Left ventricle myocardium inferior (tissue), 1 donor: ENCODE measurements at places on chromosomes 11 and 22. TPM values are rescaled to one million over a fixed set of nuclear protein-coding genes. Genes with fewer than 3 reads are reported as not detected.
A peak's percentile ranks its signal among the peaks of the same experiment; 100 is the strongest.

KDELR3 gene
- total RNA-seq, result 6.0 TPM

DNA sequence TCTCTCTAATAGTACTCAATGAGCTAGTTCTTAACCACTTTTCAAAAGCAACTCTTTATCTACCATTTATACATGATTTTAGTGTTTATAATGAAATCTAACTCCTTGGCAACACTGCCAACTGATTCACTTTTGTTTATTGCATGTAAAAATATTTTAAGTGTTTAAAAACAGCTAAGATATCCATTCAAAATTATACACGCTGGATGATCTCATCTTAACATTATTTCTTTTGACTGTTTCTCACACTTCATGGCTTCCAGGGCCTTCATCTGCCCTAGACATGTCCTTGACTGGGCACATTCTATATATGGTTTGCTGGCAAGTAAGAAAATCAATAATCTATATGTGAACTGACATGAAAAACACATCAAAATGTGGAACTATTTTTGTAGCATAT, 414.6 kb upstream of the LUZP2 start:
- H3K36me3 ChIP-seq, result no peaks in the 10 kb centered on the region
- no peaks in the 10 kb centered on the region for H3K4me1 ChIP-seq
- H3K27ac ChIP-seq, result no peak overlapping the region
- H3K27me3 ChIP-seq, result no peaks in the 10 kb centered on the region

- no peak for DNase-seq
- H3K27ac ChIP-seq, result no peak overlapping the region
- peaks cover 43% of the 10 kb centered on the region for H3K27me3 ChIP-seq
- H3K4me1 ChIP-seq, result no peaks in the 10 kb centered on the region
- H3K36me3 ChIP-seq, result no peaks in the 10 kb centered on the region
Observed at GRCh38 chr11:65953471-65953870, 8.1 kb upstream of the SART1 start.

GRCh38 chr22:34592123-34592740, 473.7 kb upstream of the ISX start:
- no peak overlapping the region for H3K27ac ChIP-seq
- H3K27me3 ChIP-seq, result peaks cover 43% of the 10 kb centered on the region
- H3K36me3 ChIP-seq, result no peaks in the 10 kb centered on the region
- H3K4me1 ChIP-seq, result no peaks in the 10 kb centered on the region
- DNase-seq, result no peak

DNA sequence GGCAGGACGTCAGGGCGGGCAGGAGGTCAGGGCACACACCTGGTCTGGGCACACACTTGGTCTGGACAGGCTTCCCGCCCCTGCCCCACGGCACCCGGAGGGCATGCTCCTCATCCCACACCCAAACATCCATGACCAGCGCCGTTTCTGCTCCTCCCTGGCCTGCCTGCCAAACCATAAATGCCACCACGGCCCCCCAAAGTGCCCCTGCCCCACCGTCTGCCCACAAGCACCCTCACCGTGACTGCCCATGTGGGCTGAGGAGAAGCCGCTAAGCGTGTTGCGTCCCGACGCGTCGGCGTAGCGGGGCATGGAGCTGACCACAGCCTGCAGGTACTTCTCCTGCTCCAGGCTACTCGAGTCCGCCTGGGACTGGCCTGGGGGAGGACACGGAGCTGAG, 15.8 kb downstream of the SBF1 start:
- no peak for DNase-seq
- H3K36me3 ChIP-seq, result peaks cover 100% of the 10 kb centered on the region
- no peaks in the 10 kb centered on the region for H3K27me3 ChIP-seq
- no peak overlapping the region for H3K4me3 ChIP-seq
- no peaks in the 10 kb centered on the region for H3K4me1 ChIP-seq
- H3K27ac ChIP-seq, result no peak overlapping the region

DNA sequence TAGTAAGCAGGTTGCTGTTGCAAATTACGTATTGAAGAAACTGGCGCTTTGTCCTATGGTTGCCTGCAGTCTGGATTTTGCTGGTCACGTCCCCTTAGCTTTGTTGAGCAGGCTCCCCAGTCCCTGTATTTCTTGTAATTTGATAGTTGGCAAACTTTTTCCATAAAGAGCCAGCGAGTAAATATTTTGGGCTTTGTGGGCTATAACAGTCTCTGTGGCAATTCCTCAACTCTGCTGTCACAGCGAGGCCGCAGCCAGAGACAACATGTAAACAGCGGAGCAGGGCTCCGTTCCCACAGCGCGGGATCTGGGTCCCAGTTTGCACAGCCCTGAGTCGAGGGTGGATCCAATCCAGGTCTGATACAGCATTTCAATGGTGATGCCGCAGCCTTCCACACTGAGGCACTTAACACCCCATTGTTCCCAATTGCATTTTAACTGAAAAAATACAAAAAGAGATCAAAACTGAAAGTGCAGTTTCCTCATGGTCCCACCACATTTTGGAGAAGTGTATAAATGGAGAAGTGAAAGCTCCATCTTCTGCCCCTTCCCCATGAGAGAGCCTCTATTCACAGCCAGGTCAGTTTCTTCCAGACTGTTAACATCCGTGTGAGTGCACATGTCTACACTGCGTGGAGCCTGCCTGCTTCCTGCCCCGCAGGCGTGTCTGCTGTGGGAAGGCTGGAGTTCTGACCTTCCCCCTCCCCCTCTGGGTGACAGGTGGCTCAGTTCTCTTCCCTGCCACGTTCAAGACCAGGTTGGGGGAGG, 89.1 kb downstream of the RPS6KA4 start:
- H3K4me3 ChIP-seq, result peak overlapping the region; percentile 57
- no peaks in the 10 kb centered on the region for H3K36me3 ChIP-seq
- H3K27me3 ChIP-seq, result peaks cover 62% of the 10 kb centered on the region
- DNase-seq, result peak; percentile 22

DNA sequence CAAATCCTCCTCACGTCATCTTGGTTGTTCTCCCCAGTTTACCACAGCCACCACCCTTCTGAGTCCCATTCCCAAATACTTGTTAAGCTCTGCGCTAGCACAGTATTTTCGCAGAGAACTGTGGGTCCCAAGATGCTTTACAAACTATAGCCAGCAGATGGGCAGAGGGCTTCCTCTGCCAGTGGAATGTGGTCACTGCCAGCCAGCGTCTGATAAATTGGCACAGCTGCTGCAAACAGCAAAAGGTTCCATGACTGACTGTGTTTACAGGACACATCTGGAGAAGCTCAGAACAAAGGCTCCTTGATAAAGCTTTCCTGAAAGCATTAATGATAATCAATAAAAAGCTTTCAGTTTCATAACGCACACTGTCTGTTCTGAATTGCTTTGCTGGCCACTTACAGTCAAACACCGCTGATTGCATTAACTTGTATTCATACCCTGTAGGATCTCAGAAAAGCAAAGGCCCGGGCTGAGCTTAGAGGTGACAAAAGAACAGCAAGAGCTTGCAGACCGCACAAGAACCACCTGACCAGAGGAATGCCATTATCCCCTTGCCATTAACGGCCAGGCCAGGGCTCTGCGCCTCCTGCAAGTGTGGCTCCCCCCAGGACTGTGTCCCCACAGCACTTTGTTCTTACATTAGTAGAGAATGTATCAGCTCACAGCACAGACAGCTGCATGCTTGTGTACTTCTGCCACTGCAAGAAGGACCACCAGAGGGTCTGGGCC, 120.6 kb downstream of the MICAL3 start:
- H3K4me3 ChIP-seq, result no peak overlapping the region
- H3K36me3 ChIP-seq, result peaks cover 57% of the 10 kb centered on the region
- peak; percentile 40 for DNase-seq
- H3K4me1 ChIP-seq, result peaks cover 68% of the 10 kb centered on the region
- no peaks in the 10 kb centered on the region for H3K27me3 ChIP-seq
- peak overlapping the region; percentile 95 for H3K27ac ChIP-seq

XKR3 gene
- not detected for total RNA-seq

MIAT gene
- total RNA-seq, result 0.66 TPM

GRCh38 chr11:36868380-36868779, 270.3 kb upstream of the RAG2 start:
- no peak for DNase-seq
- no peak overlapping the region for H3K4me3 ChIP-seq
- H3K36me3 ChIP-seq, result no peaks in the 10 kb centered on the region
- H3K27ac ChIP-seq, result no peak overlapping the region

GRCh38 chr11:64810891-64811272, 531 bp upstream of the MEN1 start:
- H3K27me3 ChIP-seq, result no peaks in the 10 kb centered on the region
- peaks cover 13% of the 10 kb centered on the region for H3K4me1 ChIP-seq
- H3K4me3 ChIP-seq, result peak overlapping the region; percentile 88
- peaks cover 14% of the 10 kb centered on the region for H3K36me3 ChIP-seq
- peak overlapping the region; percentile 76 for H3K27ac ChIP-seq
- DNase-seq, result no peak

GAS2 gene
- total RNA-seq, result 15.9 TPM

DNA sequence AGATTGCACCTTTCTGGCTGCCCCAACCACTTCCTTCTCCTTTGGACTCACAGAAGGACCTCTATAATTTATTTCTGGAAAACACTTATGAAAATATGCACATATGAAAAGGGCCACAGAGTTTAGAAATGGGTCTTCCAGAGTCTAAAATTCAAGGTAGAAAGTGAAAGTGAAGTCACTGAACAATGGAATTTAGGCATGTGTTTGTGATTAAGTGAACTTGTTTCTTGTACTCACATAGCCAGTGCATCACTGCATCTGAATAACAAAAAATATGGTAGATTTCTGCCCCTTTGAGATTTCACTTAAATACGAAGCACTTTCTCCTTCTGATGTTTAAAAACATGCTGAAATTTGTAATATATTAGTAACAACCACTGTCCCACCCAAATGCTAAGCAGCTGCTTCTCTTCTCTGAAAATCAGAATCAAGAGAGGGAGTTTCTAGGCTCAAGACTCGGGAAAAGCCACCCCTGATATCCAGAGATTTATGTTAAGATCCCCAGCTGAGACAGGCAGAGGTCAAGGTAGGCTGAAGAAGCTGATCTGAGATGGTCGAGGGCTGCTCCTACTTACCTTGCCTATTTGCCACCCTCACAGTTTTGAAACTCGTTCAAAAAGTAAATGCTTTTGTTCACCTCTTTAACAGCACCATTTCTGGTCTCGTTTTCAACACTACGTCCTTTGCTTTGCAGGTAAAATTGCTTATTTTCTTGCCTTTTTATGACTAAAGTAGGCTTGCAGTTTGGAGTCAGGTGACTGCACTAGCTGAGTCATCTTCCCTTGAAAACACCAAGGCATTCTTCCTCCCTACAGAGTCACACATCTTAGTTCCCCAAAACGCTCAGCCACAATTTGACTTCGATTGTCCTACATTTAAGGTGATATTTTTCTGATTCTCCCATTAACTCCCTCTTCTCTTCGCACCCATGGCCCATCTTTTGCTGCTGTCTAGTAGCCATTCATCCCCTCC, at the start of gene XKR3:
Gene XKR3, minus strand, starts transcription at position 696 of the 972 bp plus-strand sequence. CDS start 17,338 bp downstream, outside the sequence.
- H3K27ac ChIP-seq, result no peak within 1 kb of the TSS
- DNase-seq, result no peak
- no peaks in the 10 kb centered on the region for H3K36me3 ChIP-seq
- H3K4me3 ChIP-seq, result peak within 1 kb of the TSS; percentile 10
- H3K4me1 ChIP-seq, result no peaks in the 10 kb centered on the region

NLRP14 gene
- not detected for total RNA-seq

DNA sequence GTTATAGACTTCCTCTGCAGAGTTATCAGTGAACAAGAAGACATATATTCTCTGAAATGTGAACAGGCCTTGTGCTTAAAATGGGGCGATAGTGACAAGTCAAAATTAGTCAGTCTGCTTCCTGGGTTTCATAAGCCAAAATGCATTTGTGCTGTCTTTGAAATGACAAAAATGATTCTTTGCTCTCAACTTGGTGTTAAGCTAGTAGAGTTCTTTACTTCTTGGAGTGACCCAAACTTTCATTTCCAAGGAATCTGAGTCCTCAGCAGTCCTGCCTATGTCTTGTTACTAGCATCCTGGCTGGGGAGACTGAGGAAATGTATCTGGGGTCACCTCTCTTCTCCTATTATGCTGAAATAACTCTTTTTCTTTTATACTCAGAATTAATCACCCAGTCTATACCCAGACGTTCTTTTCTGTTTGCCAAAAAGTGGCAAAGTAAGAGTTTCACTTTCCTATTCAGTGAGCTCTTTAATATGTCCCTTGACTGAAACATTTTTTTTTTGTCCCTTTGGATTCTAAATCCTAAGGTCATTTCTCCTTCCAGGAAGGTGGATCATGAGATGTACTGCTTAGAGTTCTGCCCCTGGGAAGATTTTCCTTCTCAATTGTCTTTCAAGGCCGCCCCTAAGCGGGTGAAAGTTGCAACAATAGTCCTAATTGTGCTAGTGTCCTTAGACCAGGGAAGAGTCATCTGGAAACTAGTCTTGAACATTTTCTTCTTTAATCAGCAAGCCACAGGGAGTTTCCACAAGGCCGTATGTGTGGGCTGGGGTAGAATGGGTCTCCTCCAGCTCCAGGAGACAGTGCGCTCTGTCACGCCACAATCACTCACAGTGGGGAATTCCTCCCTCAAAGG, 53.0 kb upstream of the RDX start:
- peaks cover 5% of the 10 kb centered on the region for H3K4me1 ChIP-seq

OR4D5 gene
- total RNA-seq, result not detected

GRCh38 chr11:86118253-86118652, 49.4 kb upstream of the PICALM start:
- no peak for DNase-seq
- H3K4me3 ChIP-seq, result no peak overlapping the region
- H3K27ac ChIP-seq, result no peak overlapping the region

AIFM3 gene
- total RNA-seq, result 0.47 TPM

GRCh38 chr11:120571476-120571875, 59.9 kb downstream of the GRIK4 start:
- H3K4me1 ChIP-seq, result no peaks in the 10 kb centered on the region
- H3K27me3 ChIP-seq, result peaks cover 31% of the 10 kb centered on the region
- no peak overlapping the region for H3K4me3 ChIP-seq
- no peaks in the 10 kb centered on the region for H3K36me3 ChIP-seq
- DNase-seq, result no peak

DNA sequence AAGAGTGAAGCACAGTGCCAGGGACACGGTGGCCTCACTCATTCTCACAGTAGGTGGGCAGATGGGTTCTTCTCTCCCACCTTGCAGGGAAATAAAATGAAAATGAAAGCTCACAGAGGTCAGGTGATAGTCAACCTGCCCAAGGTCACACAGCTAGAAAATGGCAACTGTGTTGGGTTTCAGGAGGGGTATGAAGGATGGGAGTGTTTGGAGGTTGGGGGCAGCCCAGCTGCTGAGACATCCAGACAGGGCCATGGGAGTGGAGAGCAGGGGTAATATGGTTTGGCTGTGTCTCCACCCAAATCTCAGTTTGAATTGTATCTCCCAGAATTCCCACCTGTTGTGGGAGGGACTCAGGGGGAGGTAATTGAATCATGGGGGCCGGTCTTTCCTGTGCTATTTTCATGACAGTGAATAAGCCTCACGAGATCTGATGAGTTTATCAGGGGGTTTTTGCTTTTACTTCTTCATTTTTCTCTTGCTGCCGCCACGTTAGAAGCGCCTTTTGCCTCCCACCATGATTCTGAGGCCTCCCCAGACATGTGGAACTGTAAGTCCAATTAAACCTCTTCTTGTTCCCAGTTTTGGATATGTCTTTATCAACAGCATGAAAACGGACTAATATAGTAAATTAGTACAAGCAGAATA, 247.0 kb downstream of the TENM4 start:
- H3K4me1 ChIP-seq, result no peaks in the 10 kb centered on the region
- no peaks in the 10 kb centered on the region for H3K27me3 ChIP-seq
- H3K27ac ChIP-seq, result no peak overlapping the region
- no peak overlapping the region for H3K4me3 ChIP-seq

STX5 gene
- 16.7 TPM for total RNA-seq

GRCh38 chr11:9123595-9124304, 32.4 kb upstream of the SCUBE2 start:
- peaks cover 4% of the 10 kb centered on the region for H3K36me3 ChIP-seq
- no peak overlapping the region for H3K4me3 ChIP-seq
- no peaks in the 10 kb centered on the region for H3K4me1 ChIP-seq
- no peak for DNase-seq
- no peaks in the 10 kb centered on the region for H3K27me3 ChIP-seq
